Activated CD8-positive, alpha-beta T cell treated with anti-CD3 and anti-CD28 coated beads, Interleukin-2, amount 10 ng/mL, durations not matched to agents 7 days and 5 days (primary cell): ENCODE measurements at places on chromosomes 4 and X. TPM values are rescaled to one million over a fixed set of nuclear protein-coding genes. Genes with fewer than 3 reads are reported as not detected.

GRCh38 chrX:39613997-39614679 is 483.6 kb downstream of the BCOR start:
- H3K4me1 ChIP-seq = peaks cover 12% of the 10 kb centered on the region
- peak; percentile 35 for DNase-seq
- no peaks in the 10 kb centered on the region for H3K36me3 ChIP-seq
- no peaks in the 10 kb centered on the region for H3K27me3 ChIP-seq
- peak overlapping the region; percentile 74 for H3K4me3 ChIP-seq

The STATH gene
- total RNA-seq = not detected

DNA sequence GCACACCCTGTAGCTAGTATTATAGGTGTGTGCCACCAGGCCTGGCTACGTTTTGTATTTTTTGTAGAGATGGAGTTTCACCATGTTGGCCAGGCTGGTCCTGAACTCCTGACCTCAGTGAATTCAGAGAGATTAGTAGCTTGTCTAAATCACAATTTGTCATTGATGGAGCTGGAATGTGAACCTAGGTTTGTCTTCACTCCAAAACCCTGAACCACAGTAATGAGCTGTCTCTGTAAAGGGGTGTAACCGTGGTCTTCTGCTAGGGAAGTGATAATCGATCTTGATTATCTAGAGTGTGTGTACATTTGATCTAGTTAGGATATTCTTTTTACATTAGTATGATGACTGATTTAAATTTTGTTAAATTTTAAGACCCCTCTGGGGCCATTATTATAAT is 8.3 kb downstream of the ARHGAP10 start:
- peaks cover 8% of the 10 kb centered on the region for H3K27me3 ChIP-seq
- H3K4me3 ChIP-seq = no peak overlapping the region
- peaks cover 29% of the 10 kb centered on the region for H3K4me1 ChIP-seq
- H3K36me3 ChIP-seq = no peaks in the 10 kb centered on the region

DNA sequence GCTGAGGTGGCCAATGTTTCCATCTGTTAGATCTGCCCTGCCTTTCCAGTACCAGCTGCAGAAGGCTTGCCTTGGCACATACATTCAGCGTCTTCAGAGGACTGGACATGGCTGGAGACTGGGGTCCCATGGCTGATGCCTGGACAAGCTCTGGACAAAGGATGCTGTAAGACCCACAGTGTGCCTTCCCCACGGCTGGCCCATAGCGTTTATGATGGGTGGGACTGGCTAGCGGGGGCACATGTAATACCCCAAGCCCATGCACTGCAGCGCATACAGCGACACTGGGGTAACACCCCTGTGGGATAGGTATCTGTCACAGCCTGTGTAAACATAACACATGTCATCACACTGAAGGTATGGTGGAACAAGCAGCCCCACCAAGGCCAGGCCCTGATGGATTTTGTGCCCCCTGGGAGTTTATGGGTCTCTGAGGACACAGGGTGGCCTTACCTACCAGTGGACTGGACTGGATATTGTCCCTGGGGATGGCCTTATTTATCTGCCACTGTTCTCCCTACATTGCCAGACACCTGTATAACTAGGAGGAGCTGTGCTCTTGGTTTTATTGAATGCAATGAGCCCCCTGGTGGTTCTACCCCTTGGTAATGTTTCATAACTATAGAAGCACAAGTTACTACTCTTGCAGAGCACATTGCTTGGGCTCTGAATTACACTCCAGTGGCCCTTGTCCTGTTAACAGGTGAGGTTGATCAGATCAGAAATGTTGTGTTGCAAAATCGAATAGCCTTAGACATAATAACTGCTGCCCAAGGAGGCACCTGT is 34.3 kb upstream of the TACR3 start:
- no peaks in the 10 kb centered on the region for H3K4me1 ChIP-seq
- no peak for DNase-seq
- no peaks in the 10 kb centered on the region for H3K36me3 ChIP-seq
- H3K27ac ChIP-seq = no peak overlapping the region

DNA sequence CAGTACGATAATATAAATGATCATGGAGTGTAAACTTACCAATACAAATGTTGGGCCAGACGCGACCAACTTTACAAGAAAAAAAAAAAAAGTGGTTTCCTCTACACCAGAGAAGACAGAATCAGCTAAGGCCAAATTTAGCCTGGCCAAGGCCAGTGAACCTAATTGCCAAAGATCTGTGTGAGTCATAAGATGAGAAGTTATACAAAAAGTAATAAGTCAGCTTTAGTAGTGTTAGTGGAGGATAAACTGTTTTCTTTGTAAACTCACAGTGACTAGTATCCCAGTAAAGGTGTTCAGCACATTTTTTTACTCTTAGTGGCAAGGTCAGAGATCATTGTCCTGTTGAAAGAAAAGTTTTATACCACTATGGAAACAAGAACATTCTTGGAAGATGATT is 531.4 kb upstream of the TECRL start:
- H3K4me3 ChIP-seq = no peak overlapping the region
- no peaks in the 10 kb centered on the region for H3K27me3 ChIP-seq
- DNase-seq = no peak
- no peaks in the 10 kb centered on the region for H3K4me1 ChIP-seq
- H3K36me3 ChIP-seq = no peaks in the 10 kb centered on the region
- no peak overlapping the region for H3K27ac ChIP-seq

- no peak overlapping the region for H3K4me3 ChIP-seq
- no peaks in the 10 kb centered on the region for H3K36me3 ChIP-seq
- H3K4me1 ChIP-seq = no peaks in the 10 kb centered on the region
- no peak for DNase-seq
Observed at GRCh38 chr4:186449954-186450353, 105.4 kb downstream of the MTNR1A start.

DNA sequence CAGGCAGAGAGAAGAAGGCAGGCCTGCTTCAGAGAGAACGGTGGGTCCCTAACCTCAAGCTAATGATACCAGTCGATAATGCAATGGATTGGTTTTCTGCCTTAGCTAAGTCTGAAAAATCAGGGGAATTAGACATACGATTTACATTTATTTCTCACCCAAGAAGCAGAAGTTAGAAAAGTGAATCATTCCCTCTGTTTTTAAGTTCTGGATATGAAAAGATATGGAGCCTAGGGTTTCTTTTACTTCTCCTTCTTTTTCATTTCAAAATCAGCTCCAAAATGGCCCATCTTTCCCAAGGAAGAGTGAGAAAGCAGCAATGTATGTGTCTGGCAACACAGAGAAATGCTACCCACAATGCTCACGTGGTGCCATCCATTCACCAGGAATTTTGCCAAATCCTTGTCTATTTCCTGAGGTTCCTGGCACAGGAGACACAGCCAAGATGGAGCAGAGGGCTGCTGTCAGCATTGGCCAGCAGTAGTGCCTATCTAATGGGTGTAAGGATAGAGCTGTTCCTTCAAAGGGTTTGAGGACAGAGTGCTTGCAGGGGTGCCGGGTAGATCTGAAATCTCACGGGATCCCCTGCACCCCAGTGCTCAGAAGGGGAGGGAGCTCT is 231.5 kb downstream of the MAML3 start:
- no peaks in the 10 kb centered on the region for H3K36me3 ChIP-seq
- H3K27me3 ChIP-seq = peaks cover 6% of the 10 kb centered on the region
- DNase-seq = no peak
- H3K4me3 ChIP-seq = no peak overlapping the region
- no peaks in the 10 kb centered on the region for H3K4me1 ChIP-seq

DNA sequence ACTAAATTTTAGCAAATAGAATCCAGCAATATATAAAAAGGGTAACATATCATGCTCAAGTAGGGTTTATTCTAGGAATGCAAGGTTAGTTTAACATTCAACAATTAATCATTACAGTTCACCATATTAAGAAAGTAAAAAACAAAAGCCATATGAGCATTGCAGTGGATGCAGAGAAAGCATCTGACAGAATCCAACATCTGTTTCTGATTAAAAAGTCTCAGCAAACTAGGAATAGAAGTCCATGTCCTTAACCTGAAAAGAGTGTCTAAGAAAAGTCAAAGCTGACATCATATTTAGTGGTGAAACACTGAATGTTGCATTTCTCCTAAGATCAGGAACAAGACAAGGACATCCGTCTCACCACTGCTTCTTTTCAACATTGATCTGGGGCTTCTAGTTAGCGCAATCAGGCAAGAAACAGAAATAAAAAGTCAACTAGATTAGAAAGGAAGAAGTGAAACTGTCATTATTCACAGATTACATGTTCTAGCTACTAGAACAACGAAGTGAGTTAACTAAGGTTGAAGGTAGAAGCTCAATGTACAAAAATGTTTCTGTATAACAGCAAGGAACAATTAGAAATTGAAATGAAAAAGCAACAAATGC is 49.3 kb downstream of the MRPL1 start:
- no peaks in the 10 kb centered on the region for H3K4me1 ChIP-seq
- no peak overlapping the region for H3K27ac ChIP-seq
- H3K36me3 ChIP-seq = peaks cover 57% of the 10 kb centered on the region

GRCh38 chr4:111689731-111690130 is 455.5 kb upstream of the FAM241A start:
- DNase-seq = no peak
- no peaks in the 10 kb centered on the region for H3K36me3 ChIP-seq
- H3K4me1 ChIP-seq = no peaks in the 10 kb centered on the region
- H3K27ac ChIP-seq = no peak overlapping the region

DNA sequence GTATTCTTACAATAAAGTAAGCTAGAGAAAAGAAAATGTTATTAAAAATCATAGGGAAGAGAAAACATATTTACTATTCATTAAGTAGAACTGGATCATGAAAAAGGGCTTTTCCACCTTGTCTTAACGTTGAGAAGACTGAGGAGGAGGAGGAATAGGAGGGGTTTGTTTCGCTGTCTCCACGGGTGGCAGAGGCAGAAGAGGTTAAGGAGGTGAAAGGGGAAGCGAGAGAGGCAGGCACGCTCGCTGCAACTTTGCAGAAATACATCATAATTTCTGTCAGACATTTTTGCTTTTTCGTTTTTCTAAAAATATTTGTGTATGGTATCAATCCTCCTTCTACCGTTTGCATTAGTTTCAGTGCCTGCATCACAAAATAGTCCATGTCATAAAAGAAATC is 2375.1 kb upstream of the AGA start:
- H3K4me1 ChIP-seq = no peaks in the 10 kb centered on the region
- H3K27ac ChIP-seq = no peak overlapping the region
- H3K27me3 ChIP-seq = no peaks in the 10 kb centered on the region
- no peaks in the 10 kb centered on the region for H3K36me3 ChIP-seq

The MAGIX gene
- 0.97 TPM for total RNA-seq

GRCh38 chr4:86818841-86819240 is 30.3 kb downstream of the SLC10A6 start:
- no peak for DNase-seq
- no peaks in the 10 kb centered on the region for H3K36me3 ChIP-seq
- no peaks in the 10 kb centered on the region for H3K4me1 ChIP-seq
- no peaks in the 10 kb centered on the region for H3K27me3 ChIP-seq
- no peak overlapping the region for H3K27ac ChIP-seq
- no peak overlapping the region for H3K4me3 ChIP-seq

The SCML1 gene
- 5.7 TPM for total RNA-seq

- H3K27me3 ChIP-seq = no peaks in the 10 kb centered on the region
- no peaks in the 10 kb centered on the region for H3K4me1 ChIP-seq
- H3K36me3 ChIP-seq = no peaks in the 10 kb centered on the region
- no peak for DNase-seq
Observed at GRCh38 chrX:118878977-118879376, 55.4 kb downstream of the ZCCHC12 start.

DNA sequence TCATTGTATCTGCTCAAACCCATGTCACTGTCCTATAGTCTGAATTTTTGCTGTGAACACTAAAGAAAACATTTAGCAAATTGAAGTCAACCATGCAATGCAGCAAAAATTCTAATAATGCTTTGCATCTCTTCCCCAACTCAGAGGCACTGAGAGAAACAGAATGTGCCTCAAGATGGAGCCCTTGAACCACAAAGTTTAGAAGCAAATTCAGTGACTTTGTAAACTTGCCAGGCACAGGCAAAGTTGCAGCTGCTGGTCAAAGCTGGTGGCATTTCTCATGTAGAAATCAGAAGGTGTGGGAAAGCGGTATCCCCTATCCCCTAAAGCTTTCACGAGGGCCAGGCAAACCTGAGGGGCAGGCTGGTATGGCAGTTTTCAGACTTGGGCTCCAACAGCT is 121.7 kb upstream of the DIPK2B start:
- no peak overlapping the region for H3K4me3 ChIP-seq
- peak; percentile 20 for DNase-seq
- no peak overlapping the region for H3K27ac ChIP-seq
- H3K27me3 ChIP-seq = peaks cover 10% of the 10 kb centered on the region
- H3K36me3 ChIP-seq = no peaks in the 10 kb centered on the region
- no peaks in the 10 kb centered on the region for H3K4me1 ChIP-seq

The AP1AR gene
- total RNA-seq = 13.0 TPM

The CENPVL2 gene
- total RNA-seq = not detected

GRCh38 chr4:33751050-33751449 is 2493.3 kb downstream of the ARAP2 start:
- H3K27me3 ChIP-seq = no peaks in the 10 kb centered on the region
- H3K4me1 ChIP-seq = no peaks in the 10 kb centered on the region
- no peak overlapping the region for H3K27ac ChIP-seq
- H3K36me3 ChIP-seq = no peaks in the 10 kb centered on the region
- no peak for DNase-seq

DNA sequence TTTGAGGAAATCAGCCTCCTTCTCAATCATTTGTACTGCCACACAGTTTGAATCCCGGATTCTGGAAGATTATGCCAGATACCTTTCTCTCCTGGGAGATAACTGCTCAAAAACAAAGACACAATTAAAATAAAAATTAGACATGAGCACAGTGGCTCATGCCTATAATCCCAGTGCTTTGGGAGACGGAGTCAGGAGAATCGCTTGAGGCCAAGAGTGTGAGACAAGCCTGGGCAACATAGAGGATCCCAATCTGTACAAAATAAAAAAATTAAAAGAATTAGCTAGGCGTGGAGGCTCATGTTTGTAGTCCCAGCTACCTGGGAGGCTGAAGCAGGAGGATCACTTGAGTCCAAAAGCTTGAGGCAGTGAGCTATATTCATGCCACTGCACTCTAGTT is 376.3 kb upstream of the ZFP42 start:
- no peak for DNase-seq
- no peaks in the 10 kb centered on the region for H3K27me3 ChIP-seq
- no peak overlapping the region for H3K27ac ChIP-seq

The SORCS2 gene
- total RNA-seq = not detected

The CT45A10 gene
- not detected for total RNA-seq

The IL2 gene
- total RNA-seq = not detected

- no peaks in the 10 kb centered on the region for H3K4me1 ChIP-seq
- no peak for DNase-seq
- H3K36me3 ChIP-seq = no peaks in the 10 kb centered on the region
- H3K27ac ChIP-seq = no peak overlapping the region
- no peaks in the 10 kb centered on the region for H3K27me3 ChIP-seq
Observed at GRCh38 chr4:34850421-34850820, 1393.9 kb downstream of the ARAP2 start.

DNA sequence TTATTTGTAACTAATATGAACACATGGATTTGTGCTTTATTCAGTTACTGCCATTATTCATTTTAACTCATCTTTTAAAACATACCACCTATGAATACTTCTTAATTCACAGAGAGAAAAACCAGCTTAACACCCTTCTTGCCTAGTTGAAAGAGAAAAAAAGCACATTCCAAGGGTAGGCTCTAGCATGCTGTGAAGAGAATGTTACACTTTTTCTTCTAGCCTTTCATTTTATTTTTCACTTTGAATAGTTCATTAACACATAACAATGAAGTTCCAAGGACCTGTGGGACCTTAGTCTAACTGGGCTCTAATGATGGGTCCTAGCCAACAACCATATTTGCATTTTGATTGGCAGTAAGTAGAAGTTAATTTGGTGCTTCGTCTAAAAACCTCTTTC is 279.9 kb upstream of the MAGEB2 start:
- no peaks in the 10 kb centered on the region for H3K4me1 ChIP-seq
- no peak overlapping the region for H3K4me3 ChIP-seq
- DNase-seq = no peak
- H3K27me3 ChIP-seq = no peaks in the 10 kb centered on the region

- no peak for DNase-seq
- H3K4me3 ChIP-seq = no peak overlapping the region
- H3K27ac ChIP-seq = no peak overlapping the region
- peaks cover 12% of the 10 kb centered on the region for H3K27me3 ChIP-seq
- no peaks in the 10 kb centered on the region for H3K36me3 ChIP-seq
Observed at GRCh38 chr4:14952352-14952751, 49.9 kb upstream of the CPEB2 start.
